IPS-NIHi11 (cell line): ENCODE measurements at places on chromosomes 6 and 20.

GRCh38 chr6:169669889-169670288, 31.9 kb downstream of the WDR27 start:
- no peak for DNase-seq

- DNase-seq: peak; percentile 77
Observed at GRCh38 chr6:73732845-73733675, 37.1 kb downstream of the CD109 start.

DNA sequence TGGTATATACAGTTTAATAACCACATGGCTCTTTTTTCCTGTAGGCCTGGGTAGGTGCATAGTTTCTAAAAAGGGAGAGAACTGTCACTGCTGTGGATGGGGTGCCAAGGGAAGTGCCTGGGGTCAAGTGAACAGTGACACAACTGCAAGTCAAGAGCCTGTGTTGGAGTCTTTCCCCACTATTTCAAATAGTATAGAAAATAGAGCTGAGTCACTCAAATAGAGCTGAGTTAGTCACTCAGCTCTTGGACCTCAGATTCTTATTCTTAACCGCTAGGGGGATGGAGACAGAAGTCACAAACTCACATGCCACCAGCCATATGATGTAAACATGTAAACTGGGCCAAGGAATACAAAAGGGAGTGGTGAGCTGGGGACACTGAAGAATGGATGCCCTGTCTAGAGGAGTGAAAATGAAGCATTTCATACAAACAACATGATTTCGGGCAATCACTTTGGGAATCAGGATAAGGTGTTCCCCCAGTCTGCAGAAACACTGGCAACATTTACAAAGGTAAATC, 2.1 kb downstream of the NQO2 start:
- peak; percentile 43 for DNase-seq

GRCh38 chr6:153976921-153977693, 61.9 kb upstream of the OPRM1 start:
- no peak for DNase-seq

GRCh38 chr6:99645986-99646385, 39.4 kb downstream of the PRDM13 start:
- DNase-seq: no peak

DNA sequence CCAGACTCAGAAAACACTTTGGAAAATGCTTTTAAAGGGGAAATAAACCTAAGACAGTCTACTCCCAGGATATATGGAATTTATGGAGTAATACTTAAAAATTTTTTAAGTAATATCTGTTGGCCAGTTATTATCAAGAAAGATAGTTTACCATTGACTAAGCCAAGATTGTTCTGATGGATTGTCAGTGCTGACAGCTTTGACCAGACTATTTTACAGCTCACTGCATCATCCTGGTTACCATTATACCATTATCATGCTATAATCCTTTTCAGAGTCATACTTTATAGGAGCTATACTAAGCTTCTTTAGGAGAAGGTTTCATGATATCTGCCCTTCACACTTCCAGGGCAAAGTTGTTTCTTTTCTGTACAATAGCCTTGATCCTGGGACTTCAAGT, 16.5 kb downstream of the GTF2H5 start:
- DNase-seq: no peak

GRCh38 chr6:133983099-133983939, 30.3 kb downstream of the TBPL1 start:
- peak; percentile 24 for DNase-seq

DNA sequence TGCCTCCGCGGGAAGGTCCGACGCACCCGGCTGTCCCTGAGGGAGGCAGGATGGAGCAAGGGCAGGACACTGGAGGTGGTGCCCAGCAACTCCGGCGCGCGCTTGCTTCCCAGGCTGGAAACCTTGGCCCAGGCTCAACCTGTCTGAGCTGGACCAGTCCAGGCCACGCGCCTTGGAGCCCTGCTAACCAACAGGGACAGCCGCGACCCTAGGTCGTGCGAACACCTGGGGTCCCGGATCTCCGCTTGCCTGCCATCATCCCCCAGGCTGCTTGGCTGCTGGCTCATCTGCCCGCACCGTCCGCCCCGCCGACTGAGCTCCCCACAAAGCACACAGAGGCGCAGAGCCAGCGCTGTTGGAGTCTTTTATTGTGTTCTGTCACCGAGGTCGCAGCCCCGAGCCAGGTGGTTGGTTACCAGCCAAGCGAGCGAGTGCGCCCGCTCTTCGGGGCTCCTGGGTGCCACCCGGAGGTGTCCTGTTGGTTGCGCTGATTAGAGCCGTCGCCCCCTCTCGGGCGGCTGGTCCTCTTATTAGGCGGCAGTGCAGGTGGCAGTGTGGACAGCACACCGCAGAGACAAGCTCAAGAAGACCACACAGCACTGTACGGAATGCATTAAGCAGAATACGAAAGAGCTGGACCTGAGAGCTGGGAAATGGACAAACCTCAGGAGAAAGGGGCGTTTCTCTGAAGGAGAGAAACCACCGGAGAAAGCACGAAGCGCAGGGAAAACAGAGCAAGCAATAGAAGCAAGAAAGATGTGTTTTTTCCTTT, 3.8 kb downstream of the COL12A1 start:
- no peak for DNase-seq

- DNase-seq: no peak
Observed at GRCh38 chr6:12384357-12384912, 94.3 kb downstream of the EDN1 start.

DNA sequence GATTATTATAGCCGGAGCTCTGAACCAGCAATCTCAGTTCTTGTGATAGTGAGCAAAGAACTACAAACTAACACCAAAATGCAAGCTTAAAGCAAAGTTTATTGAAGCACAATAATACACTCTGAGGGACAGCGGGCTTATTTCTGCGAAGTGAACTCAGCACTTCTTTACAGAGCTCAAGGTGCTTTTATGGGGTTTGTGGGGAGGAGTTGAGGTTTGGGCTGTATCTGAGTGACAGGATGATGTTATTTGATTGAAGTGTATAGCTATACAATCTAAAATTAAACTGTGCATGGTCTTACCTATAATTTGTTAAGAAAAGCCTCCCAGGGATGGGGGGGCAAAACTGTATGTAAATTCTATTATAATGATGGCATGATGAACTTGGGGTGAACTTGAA, 1.0 kb upstream of the HFE start:
- no peak for DNase-seq

GRCh38 chr20:22977047-22977785, 57.9 kb upstream of the SSTR4 start:
- no peak for DNase-seq

GRCh38 chr6:84953111-84953755, 188.8 kb upstream of the TBX18 start:
- no peak for DNase-seq

GRCh38 chr6:167825332-167826229, 1.1 kb upstream of the AFDN start:
- peak; percentile 86 for DNase-seq

- DNase-seq: no peak
Observed at GRCh38 chr6:108714101-108714765, 134.0 kb upstream of the ARMC2 start.

- no peak for DNase-seq
Observed at GRCh38 chr20:48839154-48839917, 11.5 kb upstream of the PREX1 start.

GRCh38 chr6:166559211-166559610, 27.3 kb downstream of the RAMACL start:
- no peak for DNase-seq

GRCh38 chr6:1895721-1896120, 286.0 kb downstream of the FOXC1 start:
- DNase-seq: no peak

- no peak for DNase-seq
Observed at GRCh38 chr6:39411465-39411864, 89.0 kb upstream of the KCNK16 start.

- DNase-seq: peak; percentile 91
Observed at GRCh38 chr20:3781153-3781910, at the start of gene SPEF1. Gene SPEF1 (minus strand): TSS chr20:3781448. CDS start chr20:3781287, 161 bp downstream.

GRCh38 chr6:15456422-15456821, 206.4 kb downstream of the DTNBP1 start:
- no peak for DNase-seq

GRCh38 chr6:155142168-155143028, 121.4 kb upstream of the CLDN20 start:
- no peak for DNase-seq

- DNase-seq: no peak
Observed at GRCh38 chr6:40983752-40984151, 55.3 kb downstream of the UNC5CL start.

DNA sequence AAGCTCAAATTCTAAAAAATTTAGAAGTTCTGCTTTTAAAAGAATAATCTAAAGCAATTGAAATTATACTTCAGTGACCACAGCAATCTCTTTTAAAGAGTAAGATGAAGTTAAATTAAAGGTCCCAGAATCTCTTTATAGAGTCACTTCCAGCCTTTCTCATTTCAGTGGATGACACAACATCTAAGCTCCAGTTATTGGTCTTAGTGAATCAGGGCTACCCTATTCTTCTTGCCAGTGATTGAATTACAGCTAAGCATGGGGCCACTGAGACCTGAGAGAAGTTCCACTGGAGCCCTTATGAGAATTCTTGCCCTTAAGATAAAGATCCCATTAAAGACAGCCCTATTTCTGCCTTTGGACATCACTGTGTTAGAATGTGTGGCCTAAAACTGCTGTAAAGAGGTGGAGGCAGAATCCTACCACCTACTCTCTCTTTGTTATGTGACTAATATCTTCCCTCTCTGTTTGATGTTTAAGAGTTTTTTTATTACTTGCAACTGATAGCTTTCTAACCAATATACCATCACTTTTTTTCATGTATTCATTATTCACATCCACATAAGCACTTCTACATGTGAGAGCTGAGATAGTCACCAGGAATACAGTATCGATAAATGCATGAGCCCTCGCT, 128.6 kb downstream of the UNC5CL start:
- DNase-seq: no peak

DNA sequence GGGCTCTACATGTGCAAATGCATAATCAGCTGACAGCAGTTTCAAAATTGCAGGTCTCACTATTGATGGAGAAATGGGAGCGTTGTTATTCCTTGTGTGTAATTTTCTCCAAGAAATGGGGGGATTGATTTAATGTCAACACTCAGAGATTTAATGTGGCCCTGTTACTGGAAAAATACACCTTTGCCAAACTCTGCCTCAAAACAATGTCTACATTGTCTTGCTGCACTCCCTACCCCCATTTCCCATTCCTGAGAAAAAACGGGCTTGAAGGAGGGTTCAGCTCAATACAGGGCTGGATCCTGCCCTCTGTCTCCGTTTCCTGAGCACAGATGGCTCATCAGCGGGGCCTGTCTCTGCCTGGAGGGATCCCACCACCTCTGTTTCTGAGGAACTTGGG, 18.4 kb downstream of the EDN3 start:
- DNase-seq: no peak

- no peak for DNase-seq
Observed at GRCh38 chr6:160831739-160832138, 129.7 kb downstream of the PLG start.

DNA sequence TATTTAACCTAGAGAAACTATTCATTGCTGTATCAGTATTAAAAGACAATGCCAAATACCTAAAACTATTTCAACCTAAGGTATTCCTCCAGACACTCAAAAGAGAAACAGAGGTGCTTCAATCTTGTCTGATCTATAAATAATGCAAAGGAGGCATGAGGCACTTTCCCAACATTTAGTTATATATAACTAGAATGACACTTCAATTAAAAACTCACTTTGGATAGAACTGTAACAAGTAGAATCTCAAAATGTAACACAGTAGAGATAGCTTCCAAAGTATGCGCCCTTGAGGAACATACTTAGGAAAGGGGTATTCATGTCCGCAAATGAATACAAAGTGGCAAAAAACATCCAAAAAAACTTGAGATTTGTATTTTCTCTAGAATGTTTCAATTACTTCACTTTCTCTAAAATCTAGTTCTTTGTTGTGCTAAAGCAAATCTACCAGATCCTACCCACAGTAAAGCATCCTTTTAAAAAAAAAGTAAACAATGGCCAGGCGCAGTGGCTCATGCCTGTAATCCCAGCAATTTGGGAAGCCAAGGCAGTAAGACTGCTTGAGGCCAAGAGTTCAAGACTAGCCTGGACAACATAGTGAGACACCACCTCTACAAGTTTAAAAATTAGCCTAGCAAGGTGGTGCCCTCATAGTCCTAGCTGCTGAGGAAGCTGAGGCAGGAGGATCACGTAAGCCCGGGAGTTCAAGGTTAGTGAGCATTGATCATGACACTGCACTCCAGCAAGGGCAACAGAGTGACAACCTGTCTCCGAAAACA, 10.3 kb downstream of the SYNCRIP start:
- DNase-seq: no peak

GRCh38 chr20:4100679-4101078, 85.3 kb upstream of the RNF24 start:
- DNase-seq: no peak

GRCh38 chr20:50009521-50010454, 27.0 kb downstream of the SNAI1 start:
- DNase-seq: peak; percentile 72

GRCh38 chr6:62570372-62570771, 284.3 kb upstream of the KHDRBS2 start:
- no peak for DNase-seq

- no peak for DNase-seq
Observed at GRCh38 chr6:97081010-97081590, 156.6 kb downstream of the KLHL32 start.

DNA sequence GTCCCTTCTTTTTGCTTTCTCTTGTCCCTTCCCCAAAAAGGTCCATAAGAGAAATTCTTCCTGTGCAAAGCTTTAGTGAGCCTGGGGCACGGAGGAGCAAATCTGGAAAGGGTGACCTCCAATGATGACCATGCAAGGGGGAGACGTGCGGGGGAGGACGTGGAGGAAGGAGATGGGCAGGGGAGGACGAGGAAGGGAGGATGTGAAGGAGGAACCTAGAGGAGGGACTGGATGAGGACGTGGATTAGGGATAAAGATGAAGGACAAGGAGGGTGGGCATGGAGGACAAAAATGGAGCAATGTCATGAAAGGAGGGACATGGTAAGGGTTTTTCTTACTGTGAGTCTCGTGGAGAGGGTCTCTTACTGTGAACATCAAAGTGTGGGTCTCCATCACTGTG, 139.5 kb downstream of the ERMARD start:
- DNase-seq: peak; percentile 0

GRCh38 chr20:36018208-36018988, 50.0 kb downstream of the CNBD2 start:
- DNase-seq: no peak

DNA sequence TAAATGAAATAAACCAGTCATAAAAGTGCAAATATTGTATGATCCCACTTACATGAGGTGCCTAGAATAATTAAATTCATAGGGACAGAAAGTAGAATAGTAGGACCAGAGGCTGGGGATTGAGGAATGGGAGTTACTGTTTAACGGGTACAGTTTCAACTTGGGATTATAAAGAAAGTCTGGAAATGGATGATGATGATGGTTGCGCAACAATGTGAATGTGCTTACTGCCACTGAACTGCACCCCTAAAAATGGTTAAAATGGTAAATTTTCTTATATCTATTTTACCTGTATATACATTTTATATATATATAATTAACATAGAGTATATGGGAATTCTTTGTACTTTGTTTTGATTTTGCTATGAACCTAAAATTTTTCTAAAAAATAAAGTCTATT, 53.3 kb upstream of the L3MBTL3 start:
- no peak for DNase-seq
